ENCODE measurements at places on chromosomes 16 and 17. TPM values are rescaled to one million over a fixed set of nuclear protein-coding genes. Genes with fewer than 3 reads are reported as not detected.
A peak's percentile ranks its signal among the peaks of the same experiment; 100 is the strongest.

The CCL18 gene
- not detected for total RNA-seq

- DNase-seq, result peak; percentile 52
Measured at GRCh38 chr17:61314368-61315078, 85.1 kb upstream of the TBX2 start.

DNA sequence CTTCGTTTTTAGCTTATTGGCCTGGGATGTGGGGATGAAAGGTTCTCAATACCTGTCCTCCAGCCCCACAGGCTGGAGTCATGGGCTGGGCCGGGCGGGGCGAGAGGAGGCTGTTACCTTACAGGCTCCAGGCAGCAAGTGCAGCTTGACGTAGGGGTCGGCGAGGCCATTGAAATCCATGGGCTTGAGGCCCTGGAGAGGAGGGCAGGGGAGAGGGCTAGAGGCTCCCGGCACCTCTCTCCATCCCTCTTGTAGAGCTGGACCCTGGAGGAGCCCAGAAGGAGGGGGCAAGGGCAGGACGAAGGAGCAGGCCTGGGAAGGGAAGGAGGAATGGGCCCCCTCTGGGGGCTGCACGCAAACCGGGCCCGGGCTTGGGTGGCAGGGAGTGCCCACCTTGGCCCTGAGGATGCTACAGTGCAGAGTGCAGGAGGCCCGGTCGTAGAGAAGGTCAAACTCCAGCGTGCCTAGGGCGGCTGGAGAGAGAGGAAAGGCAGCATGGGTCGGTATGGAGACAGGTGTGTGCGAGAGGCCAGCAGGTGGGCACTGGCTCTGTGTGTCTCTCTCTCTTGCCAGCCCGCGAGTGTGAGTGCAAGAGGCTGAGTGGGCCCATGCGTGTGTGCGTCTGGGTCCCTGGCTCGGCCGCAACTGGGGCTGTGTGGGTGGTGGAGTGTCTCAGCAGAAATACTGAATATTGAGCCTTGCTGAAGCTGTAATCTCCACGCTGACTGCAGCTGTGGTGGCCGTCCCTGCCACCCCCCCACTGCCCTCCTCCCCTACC, 1.6 kb downstream of the DOC2A start:
- no peak for DNase-seq

GRCh38 chr16:58307583-58308312, 12.9 kb upstream of the PRSS54 start:
- no peak for DNase-seq

- peak; percentile 12 for DNase-seq
Measured at GRCh38 chr16:19771040-19771439, 53.0 kb downstream of the IQCK start.

DNA sequence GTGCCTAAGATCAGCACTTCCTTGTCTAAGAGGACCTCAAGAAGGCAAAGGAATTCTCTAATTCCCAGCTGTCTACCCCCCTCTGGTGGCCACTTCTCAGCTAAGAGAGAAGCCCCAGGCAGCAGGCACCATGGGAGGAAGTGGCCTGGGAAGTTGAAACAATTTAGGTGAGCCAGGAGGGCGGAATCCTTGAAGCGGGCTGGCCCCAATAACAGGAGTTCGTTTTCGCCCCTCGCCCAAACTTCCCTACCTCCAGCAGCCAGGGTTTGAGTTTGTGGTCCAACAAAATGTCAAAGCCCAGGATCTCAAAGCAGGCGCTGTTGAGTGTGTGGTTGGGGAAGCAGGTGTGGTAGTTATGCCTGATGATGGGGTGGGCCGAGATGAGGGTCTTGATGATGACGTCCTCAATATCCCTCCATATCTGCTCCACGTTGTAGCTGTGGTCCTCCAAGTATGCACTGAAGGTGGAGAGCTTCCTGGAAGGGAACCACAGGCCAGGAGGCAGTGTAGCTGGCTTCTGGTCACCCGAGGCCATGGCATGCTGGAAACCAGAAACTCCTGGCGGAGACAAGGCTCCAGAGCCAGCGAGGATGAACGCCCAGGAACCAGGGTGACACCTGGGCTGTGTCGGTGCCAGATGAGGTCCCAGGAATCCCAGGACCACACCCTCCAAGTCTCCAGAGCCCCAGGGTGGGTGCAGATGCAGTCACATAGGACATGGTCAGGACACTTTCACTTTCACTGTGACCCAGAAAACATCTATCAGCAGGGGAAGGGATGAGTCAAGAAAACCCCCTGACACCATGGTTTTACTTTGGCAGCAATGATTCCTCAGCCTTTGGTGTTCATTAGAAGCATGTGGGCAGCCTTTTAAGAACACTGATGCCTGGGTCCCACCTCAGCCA, 25.6 kb downstream of the TTLL6 start:
- DNase-seq, result peak; percentile 98

DNA sequence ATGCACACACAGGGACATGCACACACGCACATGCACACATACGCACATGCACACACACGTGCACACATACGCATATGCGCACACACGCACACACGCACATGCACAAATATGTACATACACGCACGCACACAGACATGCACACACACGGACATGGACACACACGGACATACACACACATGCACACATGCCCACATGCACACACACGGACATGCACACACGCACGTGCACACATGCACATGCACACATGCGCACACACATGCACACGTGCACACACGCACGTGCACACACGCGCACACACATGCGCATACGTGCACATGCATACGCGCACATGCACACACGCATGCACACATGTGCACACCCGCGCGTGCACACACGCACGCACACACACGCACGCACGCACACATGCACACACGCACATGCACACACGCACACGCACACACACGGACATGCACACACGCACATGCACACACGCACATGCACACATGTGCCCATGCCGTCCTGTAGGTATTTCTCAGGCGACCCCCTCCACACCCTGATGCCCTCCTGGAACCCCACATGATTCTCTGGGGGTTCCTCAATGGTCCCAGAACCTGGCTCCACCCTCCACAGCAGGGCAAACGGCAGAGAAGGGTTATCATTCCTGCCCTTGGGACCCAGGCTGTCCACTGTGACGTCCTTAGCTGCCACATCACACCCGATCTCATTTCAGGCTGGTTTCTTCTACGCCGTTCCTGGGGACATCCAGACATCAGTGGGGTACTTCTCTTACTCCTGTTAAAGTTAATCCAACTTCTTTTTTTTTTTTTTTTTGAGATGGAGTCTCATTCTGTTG, 9.6 kb upstream of the RBFOX3 start:
- peak; percentile 37 for DNase-seq

GRCh38 chr17:15278924-15279477, 13.9 kb upstream of the PMP22 start:
- DNase-seq, result no peak

The ZNF750 gene
- total RNA-seq, result not detected

DNA sequence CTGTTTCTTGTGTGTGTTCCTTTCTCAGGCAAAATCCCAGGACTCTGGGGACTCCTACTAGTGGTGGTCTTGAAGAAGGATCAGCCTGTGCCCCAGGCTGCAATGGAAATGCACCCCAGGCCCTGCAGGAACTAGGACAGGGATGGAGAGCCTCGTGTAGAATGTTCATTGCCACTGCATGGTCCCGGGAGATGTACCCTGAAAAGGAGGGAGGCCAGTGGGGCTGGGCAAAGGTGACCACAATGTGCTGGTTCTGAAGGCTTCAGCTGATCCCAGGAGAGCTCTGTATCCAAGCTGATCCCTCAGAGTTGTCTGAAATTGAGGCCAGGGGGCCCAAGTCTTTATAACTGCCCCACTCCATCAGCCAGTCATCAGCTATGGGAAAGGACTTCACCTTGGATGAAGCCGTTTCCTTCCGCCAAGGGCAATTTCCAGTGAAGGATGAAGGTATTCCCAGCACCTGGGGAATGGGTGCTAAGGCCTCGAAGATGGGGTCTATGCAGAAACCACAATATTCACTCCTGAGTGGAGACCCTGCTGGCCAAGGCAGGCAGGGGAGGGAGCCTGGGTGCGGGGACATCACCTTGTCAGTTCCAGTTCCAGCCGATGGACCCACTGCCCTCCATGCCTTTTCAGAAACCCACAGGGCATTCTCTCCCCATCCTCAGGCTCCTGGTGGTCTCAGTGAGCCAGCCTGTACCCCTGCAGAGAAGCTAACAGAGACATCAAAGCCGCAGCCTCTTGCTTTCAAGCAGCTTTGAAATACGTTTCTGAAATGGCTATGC, 59.9 kb upstream of the CDH5 start:
- peak; percentile 21 for DNase-seq

The CD300E gene
- total RNA-seq, result 0.93 TPM

The NLRC3 gene
- total RNA-seq, result 0.11 TPM

DNA sequence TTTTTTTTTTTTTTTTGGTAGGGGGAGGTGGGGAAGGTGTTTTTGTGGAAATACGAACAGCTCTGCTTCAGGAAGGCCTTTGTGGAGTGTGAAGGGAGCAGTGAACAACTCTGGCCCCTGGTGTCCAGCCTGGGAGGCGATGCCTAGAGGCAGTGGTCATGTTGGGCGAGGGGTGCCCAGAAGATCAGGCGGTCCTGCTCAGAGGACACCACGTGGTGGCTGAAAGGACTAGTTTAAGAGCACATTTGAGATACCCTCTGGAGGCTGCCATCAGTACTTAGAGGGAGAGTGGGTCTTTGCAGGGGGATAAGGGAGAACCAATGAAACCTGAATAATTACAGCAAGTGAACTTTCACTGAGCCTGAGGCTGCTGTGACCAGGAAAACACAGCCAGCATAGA, 40.1 kb upstream of the RHOT1 start:
- peak; percentile 57 for DNase-seq

The MT1M gene
- total RNA-seq, result 0.29 TPM

- no peak for DNase-seq
Measured at GRCh38 chr17:17419631-17420030, 57.2 kb upstream of the MED9 start.

DNA sequence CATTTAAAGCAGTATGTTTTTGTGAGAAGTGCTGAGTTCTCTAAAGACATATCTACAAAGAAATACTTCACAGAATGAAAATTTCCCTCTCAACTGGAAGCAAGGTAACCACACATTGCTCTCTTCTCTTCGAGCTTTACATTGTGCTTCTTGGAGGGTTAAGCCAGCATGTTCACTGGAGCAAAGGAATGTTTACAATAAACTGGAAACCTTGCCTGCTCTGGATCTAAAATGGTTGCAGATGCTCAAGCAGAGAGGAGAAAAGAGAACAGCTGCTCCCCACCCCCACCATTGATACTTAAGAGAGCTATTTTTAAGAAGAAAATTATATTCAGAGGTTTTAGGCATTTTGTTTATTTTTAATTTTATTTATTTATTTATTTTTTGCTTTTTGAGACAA, 213.1 kb downstream of the CEP112 start:
- DNase-seq, result no peak

GRCh38 chr17:82810644-82811430, 29.0 kb downstream of the ZNF750 start:
- DNase-seq, result no peak

GRCh38 chr16:80027007-80027965, 426.7 kb upstream of the MAF start:
- peak; percentile 92 for DNase-seq

- no peak for DNase-seq
Measured at GRCh38 chr16:67226295-67226803, 581 bp upstream of the TMEM208 start.

The CEP295NL gene
- total RNA-seq, result 0.97 TPM

DNA sequence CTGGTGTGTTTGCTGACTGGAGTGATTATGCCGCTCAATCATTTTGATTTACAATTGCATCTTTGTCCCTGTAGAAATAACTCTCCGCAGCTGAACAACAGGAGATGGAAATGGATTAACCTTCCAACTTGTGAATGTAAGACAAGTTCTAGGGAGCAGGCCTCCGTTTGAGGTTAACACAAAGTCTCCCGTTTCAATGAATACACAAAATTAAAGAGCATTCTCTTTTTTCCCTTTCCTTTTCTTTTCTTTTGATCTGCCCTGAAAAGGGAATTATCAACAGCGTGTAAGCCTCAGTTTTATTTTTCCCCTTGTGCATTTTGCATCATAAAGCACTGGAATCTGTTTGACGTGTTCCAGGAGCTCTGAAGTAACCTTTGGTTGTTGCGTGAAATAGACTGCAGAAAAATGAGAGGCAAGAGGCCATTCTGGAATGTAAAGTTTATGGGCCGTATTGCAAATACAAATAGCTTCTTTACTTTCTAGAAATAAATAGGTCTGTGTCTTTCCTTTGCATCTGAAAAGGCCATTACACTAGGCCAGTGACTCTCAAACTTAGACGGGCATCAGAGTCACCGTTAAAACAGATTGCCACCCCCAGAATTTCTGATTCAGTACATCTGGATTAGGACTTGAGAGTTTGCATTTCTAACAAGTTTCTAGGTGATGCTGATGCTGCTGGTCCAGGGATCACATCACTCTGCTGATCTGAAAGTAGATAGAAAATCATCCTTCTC, 164.7 kb downstream of the ZNF18 start:
- DNase-seq, result no peak

The KCNAB3 gene
- total RNA-seq, result 3.1 TPM

- no peak for DNase-seq
Measured at GRCh38 chr17:76275382-76276068, 10.4 kb downstream of the UBALD2 start.

DNA sequence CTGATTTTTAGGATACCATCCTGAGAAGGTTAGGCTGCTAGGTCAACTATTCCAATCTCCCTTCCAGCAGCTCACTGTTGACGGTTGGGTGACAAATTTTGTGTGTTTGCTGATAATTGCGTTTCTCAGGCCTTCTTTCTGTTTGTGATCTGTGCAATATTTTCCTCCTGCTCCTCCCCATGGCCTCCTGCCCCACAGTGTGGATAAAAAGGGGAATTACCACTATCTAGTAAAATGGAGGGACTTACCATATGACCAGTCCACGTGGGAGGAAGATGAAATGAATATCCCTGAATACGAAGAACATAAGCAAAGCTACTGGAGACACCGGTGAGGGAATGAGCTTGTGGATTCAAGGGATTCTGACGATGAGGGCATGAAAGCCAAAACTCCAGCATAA, 9.2 kb downstream of the CHD3 start:
- DNase-seq, result peak; percentile 35

GRCh38 chr17:13775450-13775849, 173.7 kb upstream of the HS3ST3A1 start:
- no peak for DNase-seq

GRCh38 chr17:62216847-62217246, 151.8 kb upstream of the MED13 start:
- no peak for DNase-seq

DNA sequence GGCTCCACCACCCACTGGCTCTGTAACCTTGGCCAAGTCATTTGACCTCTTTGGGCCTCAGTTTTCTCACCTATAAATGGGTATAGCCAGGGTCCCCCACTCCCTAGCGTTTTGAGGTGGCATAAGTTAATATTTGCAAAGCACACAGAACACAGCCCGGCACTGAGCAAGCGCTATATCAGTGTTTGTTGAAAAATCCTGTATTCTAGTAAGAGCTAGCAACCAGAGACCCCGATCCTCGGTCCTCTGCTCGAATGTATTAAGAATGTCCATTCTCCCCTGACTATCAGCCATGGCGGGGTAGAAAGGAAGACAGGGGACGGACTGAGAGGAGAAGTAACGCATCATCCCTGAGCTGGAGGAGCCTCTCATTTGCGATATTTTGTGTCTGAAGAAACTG, 131.2 kb downstream of the IRF8 start:
- DNase-seq, result peak; percentile 11

DNA sequence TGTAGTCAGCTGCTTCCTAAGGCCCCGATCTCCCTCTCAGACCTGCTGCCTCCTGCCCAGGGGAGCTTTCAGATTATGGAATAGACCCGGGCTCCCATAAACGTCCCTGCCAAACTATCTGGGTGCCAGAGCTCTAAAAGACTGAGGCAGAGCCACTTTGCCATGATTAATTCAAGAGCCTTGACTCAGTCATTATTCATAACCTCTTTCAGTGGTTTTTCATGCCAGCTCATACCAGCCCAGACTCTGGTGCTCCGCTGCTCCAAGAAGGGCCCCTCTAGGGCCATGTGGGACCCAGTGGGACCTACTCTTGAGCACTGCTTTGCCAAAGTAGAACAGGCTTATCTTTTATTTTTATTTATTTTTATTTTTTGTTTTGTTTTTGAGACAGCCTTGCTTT, 23.9 kb downstream of the DNAI2 start:
- no peak for DNase-seq

Data from endodermal cell (in vitro differentiated cells).